MV-4-11 (cell line): ENCODE measurements at places on chromosomes 11 and 22.

DNA sequence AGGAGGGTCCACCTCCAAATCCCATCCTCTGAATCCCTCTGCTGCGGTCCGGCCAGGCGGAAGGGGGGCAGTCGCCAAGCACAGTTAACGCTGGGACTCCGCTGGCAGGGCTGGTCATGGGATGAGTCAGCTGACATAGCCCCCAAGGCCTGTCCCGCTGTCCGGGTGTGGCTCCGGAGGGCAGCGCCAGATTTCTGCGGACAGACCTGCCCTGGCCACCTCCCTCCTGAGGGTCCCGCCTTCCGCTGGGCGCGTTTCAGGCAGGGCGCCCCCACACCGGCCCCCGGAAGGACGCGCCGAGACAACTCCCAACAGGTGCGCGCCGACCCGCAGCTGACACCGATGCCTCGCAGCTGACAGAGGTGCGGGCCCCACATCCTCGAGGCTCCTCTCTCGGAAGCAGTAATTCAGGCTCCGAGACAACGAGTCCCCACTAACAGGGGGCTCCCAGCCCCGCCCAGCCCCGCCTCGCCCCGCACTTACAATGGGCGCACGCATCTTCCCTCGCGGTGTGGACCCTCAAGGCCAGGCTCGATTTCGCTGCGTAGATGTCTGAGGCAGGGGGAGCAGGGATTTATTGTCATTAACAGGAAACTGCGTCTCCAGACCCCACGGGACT lies 607 bp downstream of the PLAAT3 start:
- DNase-seq = no peak

GRCh38 chr11:34730544-34731295 lies 109.8 kb downstream of the EHF start:
- no peak for DNase-seq

DNA sequence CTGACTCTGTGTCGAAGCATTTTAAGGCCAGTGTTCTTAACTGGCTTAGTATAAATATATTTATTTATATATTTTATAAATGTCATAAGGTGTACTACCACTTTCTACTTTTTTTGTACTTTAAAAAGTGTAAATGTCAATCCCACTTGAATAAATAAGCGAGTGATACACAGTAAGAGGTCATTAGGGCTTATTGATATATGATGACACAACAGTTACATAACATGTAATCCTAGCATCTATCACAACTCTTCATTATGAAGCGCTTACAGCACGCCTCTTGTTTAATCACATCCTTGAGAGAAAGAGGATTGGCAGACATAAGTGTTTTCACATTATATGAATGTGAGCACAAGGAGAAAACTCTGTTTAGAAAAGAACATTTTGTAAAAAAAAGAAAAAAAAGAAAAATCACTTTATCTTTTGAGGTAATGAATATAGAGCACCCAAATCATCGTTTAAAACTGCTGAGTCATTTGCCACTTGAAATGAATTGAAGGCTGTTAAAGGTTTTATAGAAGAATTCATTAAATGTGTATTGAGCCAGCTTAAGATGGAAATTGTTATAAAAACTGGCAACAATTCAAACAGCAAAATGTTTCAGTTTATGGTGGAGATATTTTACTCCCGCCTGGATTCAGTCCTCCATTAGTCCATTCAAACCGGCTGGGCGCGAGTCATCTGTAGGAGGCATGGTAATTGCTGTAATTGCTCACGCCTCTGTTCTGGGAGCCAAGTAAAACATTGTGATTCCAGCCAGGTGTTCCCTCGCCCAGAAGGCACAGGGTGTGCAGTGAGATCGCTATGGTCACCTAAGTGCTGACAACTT lies 627.3 kb upstream of the KIRREL3 start:
- no peak for DNase-seq

GRCh38 chr11:45924036-45924915 lies 1.8 kb downstream of the LARGE2 start:
- DNase-seq = no peak

DNA sequence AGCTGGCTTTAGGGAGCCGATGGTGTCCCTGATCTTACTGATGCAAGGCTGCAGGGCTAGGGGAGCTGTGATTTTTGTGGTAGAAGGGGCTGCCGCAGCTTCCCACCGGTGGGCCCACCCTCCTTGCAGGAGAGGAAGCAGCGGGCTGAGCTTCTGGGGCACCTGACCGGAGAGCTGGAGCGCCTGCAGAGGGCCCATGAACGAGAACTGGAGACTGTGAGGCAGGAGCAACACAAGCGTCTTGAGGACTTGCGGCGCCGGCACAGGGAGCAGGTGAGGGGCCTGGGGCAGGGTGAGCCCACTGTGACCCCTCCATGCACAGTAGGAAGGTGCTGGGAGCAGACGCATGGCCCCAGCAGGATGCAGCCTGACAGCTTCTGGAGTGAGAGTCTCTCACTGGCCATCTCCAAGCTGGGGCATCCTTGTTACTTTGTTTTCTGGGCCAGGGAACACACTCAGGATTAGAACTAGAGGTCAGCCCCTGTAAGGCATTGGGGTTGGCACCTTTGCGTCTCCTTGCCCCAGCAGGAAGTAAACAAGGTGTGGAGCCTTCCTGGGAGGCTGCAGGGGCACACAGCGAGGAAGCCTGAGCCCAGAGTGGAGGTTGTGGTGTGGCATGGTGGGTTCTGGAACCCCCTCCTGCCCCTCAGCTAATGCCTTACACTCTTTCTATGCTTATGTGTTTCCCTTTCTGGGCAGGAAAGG lies 66.7 kb downstream of the CEP164 start:
- DNase-seq = no peak

DNA sequence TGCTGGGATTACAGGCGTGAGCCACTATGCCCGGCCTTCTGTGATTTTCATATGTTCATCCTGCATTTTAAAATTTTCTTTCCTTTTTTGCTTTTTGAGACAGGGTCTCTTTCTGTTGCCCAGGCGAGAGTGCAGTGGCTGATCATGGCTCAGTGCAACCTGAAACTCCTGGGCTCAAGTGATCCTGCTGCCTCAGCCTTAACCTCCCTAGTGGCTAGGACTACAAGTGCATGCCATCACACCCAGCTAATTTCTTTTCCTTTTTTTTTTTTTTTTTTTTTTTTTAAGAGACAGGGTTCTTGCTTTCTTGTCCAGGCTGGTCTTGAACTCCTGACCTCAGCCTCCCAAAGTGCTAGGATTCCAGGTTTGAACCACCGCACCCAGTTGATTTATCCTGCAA lies 54.1 kb upstream of the WT1 start:
- no peak for DNase-seq

DNA sequence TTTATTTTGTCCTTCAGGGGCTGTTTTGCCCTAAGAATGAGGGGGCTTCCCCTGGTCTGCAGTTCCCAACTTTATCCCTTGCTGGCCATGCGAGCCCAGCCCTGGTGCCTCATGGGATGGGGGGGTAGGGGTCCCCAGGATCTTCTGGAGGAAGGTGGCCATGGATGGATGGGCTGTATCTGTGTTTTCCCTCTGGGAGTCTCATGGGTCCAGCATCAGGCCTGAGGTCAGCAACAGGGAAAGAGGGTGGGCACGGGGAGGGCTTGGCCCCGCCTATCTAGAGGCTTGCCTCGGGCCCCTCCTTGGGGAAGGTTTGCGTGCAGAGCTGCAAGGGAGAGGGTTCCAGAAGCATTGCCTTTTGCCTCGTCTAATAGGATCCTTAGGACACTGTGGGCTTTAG lies 10.8 kb upstream of the ADORA2A start:
- DNase-seq = no peak
